KG1 (cell line): ENCODE measurements at places on chromosomes 12 and 14.
A peak's percentile ranks its signal among the peaks of the same experiment; 100 is the strongest.

- DNase-seq = no peak
These were observed 34.7 kb downstream of the CDC42BPB start for GRCh38 chr14:103022685-103023044.

DNA sequence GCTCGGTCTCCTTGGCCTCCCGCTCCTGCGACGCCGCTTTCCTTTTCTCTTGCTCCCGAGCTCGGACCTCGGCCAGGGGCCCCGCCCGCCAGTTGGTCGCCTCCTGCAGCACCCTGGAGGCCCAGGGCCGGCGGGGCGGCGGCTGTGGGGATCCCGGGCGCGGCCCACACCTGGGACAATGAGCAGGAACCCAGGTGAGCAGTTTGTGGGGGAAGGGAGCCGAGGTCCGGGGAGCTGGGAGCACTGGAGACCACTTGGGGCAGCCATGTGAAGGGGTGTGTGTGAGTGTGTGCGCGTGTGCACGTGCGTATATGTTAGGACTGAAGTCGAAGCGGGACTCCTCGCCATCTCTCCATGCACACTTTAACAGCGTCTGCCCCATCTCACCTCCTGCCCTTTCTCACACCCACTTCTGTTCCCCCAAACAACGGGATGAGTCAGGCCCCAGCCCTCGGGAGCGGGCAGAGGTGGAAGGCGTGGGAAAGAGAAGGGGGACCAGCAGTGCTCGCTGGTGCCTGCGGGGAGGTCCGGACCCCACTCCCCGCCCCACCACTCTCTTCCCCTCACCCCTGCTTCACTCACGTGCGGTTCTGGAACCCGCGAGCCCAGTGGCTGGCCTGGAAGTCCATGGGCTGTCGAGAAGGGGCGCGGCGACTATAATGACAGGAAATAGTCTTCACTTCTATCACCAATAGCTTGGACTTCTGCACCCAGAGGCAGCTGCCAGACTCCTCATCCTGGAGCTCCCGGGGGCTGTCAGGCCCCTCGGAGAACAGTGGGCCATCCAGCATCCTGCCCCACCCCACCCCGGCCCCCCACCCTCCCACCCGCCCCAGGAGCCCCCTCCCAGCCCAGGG is 450 bp downstream of the DDN start:
- DNase-seq = no peak

DNA sequence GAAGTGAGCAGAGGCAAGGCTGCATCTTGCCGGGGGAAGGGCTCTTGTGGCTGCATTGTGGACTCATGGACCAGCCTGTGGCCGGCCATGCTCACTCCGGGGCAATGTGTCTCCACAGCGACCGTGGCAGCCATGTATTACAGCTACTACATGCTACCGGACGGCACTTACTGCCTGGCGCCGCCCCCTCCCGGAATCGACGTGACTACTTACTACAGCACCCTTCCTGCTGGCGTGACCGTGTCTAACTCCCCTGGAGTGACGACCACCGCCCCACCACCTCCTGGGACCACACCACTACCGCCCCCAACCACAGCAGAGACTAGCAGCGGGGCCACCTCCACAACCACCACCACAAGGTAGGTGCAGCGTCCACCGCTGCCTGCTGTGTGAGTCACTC is 42.1 kb downstream of the SFSWAP start:
- DNase-seq = no peak

DNA sequence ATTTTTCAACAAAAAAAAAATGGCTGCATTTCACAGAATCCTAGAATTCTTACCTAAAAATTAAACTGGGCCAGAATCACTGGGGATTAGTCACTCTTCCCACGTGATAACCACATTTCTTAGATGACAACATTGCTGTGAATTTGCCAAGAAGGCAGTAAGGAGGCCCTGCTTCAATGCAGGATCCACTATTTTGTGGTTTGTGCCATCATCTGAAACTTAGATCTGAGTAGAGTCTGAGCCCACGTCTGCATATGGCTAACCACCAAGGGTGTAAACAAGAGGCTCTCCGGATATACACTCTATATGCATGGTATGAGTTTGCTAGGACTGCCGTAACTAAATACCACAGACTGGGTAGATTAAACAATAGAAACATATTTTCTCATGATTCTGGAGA is 24.4 kb upstream of the TBX5 start:
- DNase-seq = no peak

- no peak for DNase-seq
These were observed 168.0 kb downstream of the EGLN3 start for GRCh38 chr14:33782923-33783322.

DNA sequence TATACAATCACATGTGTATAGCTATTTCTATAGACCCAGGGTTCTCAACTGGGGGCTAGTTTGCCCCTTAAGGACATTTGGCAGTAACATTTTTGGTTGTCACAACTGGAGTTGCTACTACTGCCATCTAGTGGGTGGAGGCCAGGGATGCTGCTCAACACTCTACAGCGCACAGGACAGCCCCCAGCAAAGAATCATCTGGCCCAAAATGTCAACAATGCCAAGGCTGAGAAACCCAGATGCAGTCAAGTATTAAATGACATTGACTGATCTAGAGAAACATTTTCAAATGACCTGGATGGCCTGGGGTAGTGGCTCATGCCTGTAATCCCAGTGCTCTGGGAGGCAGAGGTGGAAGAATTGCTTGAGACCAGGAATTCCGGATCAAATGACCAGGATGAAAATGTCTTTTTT is 5.8 kb downstream of the WSB2 start:
- peak; percentile 59 for DNase-seq

GRCh38 chr12:83102499-83102898 is 415.8 kb downstream of the TMTC2 start:
- DNase-seq = no peak

- DNase-seq = peak; percentile 82
These were observed 5.3 kb downstream of the BHLHE41 start for GRCh38 chr12:26119391-26119989.

- no peak for DNase-seq
These were observed 10.1 kb downstream of the PDE6H start for GRCh38 chr12:14982991-14983390.

DNA sequence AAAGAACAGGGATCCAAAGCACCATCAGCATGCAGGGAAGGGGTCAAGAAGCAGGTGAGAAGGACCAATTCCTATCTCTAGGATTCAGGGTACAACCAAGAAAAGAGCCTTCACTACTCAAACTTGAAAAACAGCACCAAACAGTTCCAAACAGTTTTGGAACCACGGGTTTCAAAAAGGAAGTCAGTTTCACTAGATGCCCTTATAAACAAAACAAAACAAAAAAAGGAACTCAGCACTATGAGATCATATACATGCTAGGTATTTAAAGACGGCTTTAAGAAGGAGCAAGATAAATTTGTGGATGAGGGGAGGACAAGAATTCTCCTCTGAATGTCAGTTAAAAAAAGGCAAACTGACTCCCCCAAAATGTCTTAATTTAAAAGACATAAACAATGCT is 6.0 kb downstream of the INSM2 start:
- no peak for DNase-seq

DNA sequence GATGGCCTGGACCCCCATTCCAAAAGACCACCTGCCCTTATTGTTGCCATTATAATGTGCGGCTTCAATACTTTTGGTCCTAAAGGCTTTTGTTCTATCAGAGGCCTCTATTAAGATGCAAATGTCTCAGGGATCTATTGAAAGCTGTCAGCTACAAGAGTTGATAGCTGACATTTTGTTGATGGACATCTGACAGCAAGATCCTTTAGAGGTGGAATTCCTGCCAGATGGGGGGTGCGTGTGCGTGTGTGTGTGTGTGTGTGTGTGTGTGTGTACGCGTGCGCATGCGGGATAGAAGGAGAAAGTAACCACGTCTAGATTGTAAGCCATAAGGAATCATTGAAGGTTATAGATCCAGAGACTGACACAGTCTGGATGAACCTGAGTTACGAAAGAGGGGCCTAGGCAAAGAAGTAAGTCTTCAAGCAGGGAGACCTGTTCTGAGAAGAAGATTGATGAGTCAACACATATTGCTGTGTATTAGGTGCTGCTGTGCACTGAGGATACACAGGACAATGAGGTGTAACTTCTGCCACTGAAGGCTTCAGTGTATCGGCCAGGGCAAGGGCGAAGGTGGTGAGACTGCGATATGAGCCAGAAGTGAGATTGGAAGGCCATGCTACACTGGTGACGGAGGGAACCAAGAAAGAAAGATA is 89.2 kb downstream of the PRMT8 start:
- no peak for DNase-seq
